Progenitor cell of endocrine pancreas (in vitro differentiated cells): ENCODE measurements at places on chromosomes 6 and 20. TPM values are rescaled to one million over a fixed set of nuclear protein-coding genes. Genes with fewer than 3 reads are reported as not detected.

The DACT2 gene
- total RNA-seq = 30.5 and 33.2 TPM in 2 replicates

DNA sequence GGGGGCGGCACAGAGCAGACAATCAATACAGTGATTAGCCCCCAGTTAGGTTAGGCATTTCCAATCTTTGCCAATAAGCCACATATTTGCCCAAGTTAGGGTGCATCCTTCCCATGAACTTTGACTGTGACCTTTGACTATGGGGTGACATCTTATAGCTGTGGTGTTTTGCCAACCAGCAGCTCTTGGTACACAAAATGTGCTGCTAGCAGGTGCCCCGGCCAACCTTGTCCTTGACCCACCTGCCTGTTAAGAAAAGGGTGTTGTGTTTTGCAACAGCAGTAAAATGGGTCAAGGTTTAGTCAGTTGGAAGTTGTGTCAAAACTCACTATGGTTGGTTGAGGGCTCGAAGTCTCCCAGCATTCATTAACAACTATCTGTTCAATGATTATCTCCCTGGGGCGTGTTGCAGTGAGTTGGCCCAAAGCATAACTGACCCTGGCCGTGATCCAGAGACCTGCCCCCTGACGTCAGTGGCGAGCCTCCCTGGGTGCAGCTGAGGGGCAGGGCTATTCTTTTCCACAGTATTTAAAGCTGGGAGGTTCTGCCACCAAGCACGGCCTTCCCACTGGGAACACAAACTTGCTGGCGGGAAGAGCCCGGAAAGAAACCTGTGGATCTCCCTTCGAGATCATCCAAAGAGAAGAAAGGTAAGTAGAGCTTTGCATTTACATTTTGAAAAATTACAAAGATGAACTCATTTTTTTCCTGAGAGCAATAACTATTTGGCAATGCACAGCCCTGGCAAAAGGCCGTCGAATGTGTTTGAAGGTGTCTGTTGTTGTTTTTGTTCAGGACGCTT, at the start of gene PCK1:
TSS of gene PCK1 (plus strand) at position 557 of the 802 bp plus-strand sequence. CDS start 302 bp downstream, outside the sequence.
- no peak within 1 kb of the TSS for H3K4me3 ChIP-seq
- H3K27me3 ChIP-seq = peaks cover 37% of the 10 kb centered on the region
- H3K36me3 ChIP-seq = no peaks in the 10 kb centered on the region
- H3K27ac ChIP-seq = no peak within 1 kb of the TSS

- no peaks in the 10 kb centered on the region for H3K27me3 ChIP-seq
- no peak overlapping the region for H3K27ac ChIP-seq
- H3K4me3 ChIP-seq = no peak overlapping the region
- DNase-seq = no peak
- H3K36me3 ChIP-seq = no peaks in the 10 kb centered on the region
These were observed 1.6 kb downstream of the TRDN start for GRCh38 chr6:123635144-123635543.

The HSPA12B gene
- not detected in 2 replicates for total RNA-seq

DNA sequence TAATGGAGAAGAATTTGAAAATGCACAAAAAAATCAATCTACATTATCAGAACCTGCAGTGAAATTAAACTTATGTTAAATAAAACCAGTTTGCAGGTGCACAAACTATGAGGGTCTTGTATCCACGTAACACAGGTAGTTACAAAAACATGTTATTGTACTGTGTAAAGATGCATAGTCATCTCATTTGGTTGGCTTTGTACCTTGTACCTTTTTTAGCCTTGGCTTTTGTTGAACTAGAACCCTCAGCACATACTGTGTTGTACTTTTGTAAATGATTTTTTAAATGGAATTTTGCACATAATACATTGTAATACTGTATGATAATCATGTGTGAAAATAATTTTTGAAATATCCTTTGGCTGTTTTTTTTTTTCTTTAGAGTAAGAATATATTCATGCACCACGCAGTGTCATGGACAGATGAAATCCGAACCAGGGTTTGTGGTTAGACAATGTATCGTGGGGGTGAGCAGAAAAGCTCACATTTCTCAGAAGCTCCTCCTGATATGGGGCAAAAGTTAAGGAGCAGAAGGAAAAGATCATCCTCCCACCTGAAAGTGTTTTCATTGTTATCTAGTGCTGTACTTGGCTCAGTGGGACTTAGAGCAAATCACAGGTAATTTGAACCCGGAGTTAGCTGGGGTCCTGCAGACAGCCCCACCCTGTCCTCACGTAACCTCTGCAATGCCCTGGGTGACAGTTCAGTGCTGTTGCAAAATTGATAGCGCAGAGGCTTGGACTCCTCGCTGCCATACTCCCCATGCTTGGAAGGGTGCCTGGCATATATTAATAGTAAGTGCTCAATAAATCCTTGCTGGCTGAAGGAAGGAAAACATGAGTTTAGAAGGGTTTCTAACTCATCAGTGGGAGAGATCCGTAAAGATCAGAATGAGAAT, 14.8 kb upstream of the NAA20 start:
- H3K27ac ChIP-seq = no peak overlapping the region
- peaks cover 14% of the 10 kb centered on the region for H3K4me1 ChIP-seq
- H3K4me3 ChIP-seq = no peak overlapping the region
- DNase-seq = no peak
- no peaks in the 10 kb centered on the region for H3K27me3 ChIP-seq

The NRSN1 gene
- not detected in 2 replicates for total RNA-seq

DNA sequence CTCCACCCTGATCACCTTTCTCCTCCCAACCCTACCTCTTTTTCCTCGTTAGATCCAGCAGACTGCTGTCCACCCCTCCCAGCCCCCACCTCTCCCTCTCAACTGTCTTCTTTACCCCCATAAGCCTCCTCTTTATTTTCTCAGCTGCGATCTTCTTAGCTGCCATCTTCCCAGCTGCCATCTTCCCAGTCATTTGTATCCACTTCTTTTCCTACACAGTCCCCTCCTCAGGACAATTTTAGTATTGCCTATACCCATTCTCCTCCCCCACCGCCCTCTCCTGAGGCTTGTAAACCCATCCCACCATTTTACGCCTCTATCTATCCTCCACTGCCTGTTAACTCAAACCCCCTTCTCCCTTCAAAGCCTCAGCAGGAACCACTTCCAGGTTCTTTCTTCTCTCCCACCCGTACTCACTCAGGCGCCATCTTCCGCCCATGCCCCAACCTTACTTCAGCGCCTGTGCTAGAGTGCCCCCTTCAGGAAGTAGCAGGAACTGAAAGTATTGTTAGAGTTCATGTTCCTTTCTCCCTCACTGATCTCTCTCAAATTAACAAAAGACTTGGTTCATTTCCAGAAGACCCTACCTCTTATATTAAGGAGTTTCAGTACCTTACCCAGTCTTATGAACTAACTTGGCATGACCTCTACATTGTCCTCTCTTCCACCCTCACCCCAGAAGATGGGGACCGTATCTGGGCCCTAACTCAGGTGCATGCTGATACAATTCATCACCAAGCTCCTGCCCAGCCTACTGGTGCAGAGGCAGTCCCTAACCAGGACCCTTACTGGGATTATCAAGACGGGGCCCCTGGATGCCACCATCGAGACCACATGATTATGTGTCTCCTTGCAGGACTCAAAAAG, 236.0 kb downstream of the ADGRG6 start:
- no peak overlapping the region for H3K27ac ChIP-seq
- DNase-seq = no peak
- no peak overlapping the region for H3K4me3 ChIP-seq
- H3K36me3 ChIP-seq = no peaks in the 10 kb centered on the region
- no peaks in the 10 kb centered on the region for H3K4me1 ChIP-seq
